ENCODE measurements at places on chromosomes 11 and 22.

DNA sequence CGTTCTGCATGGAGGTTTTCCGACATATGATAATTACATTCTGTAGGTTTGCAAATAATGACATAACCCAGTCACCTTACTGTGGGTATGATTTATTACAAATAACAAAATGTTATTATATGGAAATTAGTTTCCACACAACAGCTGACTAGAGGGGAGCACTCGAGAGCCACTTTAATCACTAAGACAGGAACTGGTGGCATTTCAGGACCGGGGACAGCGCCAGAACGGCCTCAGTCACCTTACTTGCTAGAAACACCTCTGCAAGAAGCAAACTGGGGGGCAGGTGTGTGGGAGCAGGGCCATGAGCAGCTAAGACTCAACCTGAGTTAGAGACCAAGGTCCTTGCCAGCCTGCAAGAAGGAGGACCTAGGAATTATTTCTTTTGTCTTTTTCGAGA is 199.9 kb downstream of the DSCAML1 start:
- peak; percentile 28 for DNase-seq

DNA sequence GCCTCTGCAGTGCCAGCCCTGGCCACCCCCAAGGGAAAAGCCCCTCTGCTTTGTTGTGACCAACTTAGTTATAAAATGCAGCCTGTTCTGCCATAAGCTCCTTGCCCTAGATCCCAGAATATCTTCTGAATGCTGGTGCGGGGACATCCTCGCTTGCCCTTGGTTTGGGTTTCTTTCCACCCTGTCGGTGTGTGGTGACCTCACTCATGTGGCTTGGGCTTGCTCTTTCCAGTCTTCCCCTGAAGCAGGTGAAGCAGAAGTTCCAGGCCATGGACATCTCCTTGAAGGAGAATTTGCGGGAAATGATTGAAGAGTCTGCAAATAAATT is 16.7 kb downstream of the CLDN5 start:
- DNase-seq: no peak

GRCh38 chr22:23984430-23984829 is 4.5 kb downstream of the GSTT2 start:
- peak; percentile 65 for DNase-seq

- DNase-seq: peak; percentile 18
Observed at GRCh38 chr22:43537019-43537585, 125.3 kb downstream of the MPPED1 start.

DNA sequence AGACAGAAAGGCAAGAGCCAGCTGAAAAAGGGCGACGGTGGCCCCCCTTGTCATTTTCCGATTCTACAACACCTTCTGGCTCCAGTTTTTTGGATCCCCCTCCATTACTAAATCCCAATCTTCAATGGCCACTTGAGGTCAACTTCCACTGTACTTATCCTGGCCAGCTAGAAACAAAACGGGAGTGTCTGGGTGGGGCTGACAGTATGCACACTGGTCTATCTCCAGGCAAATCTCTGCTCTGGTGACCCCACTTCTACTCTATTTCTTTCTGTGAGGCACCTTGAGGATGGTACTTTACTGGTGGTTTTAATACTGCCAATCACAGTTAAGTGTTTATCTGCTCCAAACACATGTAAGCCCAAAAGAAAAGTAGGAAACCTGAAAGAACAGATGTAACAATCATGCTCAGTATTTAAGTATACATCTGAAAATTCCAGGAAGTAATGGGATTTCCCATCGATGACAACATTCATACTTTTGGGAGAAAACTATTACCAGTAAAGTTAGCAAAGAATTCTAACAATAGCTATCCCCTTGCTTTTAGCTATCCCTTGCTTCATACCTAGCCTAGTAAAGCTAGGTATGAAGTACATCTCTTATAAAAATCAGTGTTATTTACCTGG is 16.0 kb downstream of the CDON start:
- no peak for DNase-seq

DNA sequence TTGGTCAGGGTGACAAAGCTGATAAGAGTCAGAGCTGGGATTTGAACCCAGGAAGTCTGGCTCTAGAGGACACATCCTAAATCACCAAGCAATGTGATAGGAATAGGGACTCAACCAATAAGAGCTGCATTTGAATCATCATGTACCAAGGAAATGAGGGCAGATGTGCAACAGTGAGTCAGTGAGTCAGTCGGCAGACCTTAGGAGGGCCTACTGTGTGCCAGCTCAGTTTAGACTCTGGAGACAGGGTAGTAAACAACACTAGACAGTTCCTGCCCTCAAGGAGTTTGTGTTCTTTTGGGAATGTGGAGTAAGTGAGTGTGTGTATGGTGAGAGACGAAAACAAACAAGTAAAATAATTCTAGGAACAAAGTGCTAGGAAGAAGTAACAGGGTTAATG is 11.2 kb downstream of the IL10RA start:
- DNase-seq: no peak

- DNase-seq: no peak
Observed at GRCh38 chr22:50192436-50193204, 6.9 kb downstream of the TRABD start.

- DNase-seq: no peak
Observed at GRCh38 chr22:40673017-40673416, 6.3 kb upstream of the MCHR1 start.

GRCh38 chr11:95764267-95764898 is 25.2 kb downstream of the FAM76B start:
- peak; percentile 60 for DNase-seq

DNA sequence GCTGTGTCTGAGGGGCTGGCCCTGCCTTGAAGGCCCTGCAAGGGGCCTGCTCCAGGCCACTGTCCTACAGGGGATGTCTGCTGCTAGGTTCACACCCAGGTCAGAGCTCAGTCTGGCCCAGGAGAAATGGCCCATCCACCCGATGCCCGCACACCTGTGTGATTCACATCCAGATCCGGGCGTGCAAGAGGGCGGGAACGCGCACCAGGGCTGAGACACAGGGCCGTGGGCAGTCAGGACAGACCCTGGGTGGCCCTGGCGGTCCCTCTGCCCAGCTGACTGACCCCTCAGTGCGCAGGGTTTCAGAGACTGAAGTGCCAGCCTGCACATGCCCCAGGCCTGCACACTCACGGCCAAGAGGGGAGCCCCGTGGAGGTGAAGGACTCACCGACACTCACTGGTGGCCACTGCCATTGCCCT is 7.4 kb downstream of the TOLLIP start:
- DNase-seq: no peak

DNA sequence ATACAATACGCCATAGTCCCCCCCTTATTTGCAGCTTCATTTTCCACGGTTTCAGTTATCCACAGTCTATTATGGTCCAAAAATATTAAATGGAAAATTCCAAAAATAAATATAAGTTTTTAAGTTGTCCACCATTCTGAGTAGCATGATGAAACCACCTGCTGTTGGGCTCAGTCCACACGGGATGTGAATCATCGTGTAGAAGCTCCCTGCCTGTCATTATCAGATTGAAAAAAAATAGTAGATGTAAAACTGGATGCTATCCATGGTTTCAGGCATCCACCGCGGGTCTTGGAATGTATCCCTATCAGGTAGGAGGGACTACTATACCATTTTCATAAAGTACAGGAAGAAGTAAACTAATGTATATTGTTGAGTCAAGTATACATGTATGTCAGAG is 127.4 kb downstream of the TTC17 start:
- no peak for DNase-seq

DNA sequence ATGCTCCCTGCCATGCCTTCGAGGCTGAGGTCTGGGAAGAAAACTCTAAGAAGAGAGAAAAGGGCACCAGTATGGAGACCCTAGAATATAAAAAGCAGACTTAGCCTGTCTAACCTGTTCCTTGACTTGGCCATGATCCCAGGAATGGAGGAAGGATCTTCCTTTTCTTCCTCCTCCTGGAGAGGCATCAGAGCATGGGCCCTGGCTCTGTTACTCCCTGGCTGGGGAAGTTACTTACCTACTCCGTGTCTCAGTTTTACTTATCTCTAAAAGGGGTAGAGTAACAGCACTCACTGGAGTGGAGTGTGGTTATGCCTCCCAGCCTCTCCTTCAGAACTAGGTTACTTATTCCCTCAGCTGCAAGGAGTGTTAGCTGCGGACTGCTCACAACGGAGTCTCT is 55.2 kb upstream of the PHF21A start:
- DNase-seq: no peak
